ENCODE measurements at places on chromosomes 5 and 9.

DNA sequence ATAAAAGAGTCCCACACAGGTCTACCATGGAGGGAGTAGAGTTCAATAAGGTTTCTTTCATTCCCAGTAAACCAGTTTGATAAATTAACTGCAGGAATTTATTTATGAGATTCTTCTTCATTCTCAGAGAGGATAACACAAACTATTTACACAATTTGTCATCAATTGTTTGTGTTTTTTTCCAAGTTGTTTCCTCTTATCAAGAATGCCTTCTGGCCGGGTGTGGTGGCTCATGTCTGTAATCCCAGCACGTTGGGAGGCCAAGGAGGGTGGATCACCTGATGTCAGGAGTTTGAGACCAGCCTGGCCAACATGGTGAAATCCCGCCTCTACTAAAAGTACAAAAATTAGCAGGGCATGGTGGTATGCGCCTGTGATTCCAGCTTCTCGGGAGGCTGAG lies 216.7 kb downstream of the MLLT3 start:
- DNase-seq = no peak

DNA sequence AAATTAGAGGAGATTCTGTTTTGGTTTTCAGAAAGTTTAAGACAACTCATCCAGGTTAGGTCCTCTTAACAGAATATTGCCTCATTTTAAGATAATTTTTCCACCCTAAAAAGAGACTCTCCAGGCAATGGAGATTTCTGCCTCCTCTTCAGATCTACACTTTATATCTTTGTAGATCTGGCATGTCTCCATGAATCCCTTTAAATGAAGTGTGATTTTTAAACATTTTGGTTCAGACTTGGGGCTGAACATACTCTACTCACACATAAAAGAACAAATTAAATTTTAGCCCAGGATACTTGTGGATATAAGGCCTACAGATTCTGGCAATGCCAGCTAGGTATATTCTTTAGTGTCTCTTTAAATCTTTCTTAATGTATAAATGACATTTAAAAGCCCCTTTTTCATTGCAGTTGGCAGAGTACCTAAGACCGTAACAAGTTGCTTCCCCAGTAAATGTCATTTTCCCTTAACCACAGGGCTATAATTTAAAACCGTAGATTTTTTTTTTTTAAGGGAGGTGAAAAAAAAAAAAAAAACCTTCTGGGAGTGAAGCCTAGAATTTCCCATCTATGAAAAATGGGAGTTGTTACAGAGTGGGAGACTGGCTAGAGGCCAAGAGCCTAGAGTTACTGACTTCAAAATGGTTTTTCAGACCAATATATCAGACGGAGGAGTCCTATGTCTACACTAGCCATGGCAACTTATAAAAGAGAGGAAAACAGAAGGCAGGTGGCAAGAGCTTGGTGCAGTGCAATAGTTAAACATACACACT lies 207.8 kb upstream of the TARS1 start:
- DNase-seq = no peak

DNA sequence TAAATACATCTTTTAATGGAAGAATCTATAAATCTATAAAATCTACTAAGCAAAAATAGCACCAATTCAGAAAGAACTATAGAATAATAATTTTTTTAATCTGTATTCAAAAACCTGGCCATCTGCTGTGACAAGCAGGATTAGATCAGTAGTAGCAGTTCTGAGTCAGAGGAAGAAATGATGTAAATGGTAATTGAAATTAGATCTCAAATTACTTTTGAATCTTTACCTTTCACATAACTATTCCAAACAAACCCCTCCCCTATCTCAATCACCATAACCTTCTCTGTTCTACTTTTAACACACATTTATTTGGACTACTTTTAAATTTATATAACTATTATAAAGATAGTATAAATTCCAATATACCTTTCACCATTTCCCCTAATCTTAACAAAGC lies 727.8 kb upstream of the FAM174A start:
- no peak for DNase-seq

- no peak for DNase-seq
These were observed 163.1 kb upstream of the TLE4 start for GRCh38 chr9:79408617-79409016.

- no peak for DNase-seq
These were observed 4.1 kb downstream of the SNCB start for GRCh38 chr5:176625966-176626875.

DNA sequence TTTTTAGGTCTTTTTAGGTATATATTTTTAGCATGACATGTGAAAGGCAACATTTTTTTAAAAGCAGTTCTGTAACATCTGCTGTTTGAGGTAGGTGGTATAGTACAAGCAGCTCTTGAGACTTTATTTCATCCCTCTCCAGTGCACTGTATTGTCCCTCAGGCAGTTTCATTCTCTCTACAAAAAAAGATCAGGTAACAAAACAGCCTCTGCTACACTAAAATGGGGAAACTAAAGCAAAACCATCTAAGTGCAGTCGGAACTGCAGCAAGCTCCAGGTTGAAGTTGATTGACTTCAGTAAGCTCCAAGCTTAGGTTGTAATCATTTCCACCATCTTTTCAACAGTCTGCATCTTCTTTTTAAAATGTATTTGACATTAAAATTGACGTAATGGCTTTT lies 195.6 kb downstream of the DEPDC1B start:
- DNase-seq = no peak

Measured in activated CD8-positive, alpha-beta memory T cell treated with anti-CD3 and anti-CD28 coated beads for 4 hours (primary cell).